Activated naive CD4-positive, alpha-beta T cell treated with anti-CD3 and anti-CD28 coated beads, Interleukin-2, amount 50 U/mL, for 72 hours (primary cell): ENCODE measurements at places on chromosomes 6 and 20. TPM values are rescaled to one million over a fixed set of nuclear protein-coding genes. Genes with fewer than 3 reads are reported as not detected.

DNA sequence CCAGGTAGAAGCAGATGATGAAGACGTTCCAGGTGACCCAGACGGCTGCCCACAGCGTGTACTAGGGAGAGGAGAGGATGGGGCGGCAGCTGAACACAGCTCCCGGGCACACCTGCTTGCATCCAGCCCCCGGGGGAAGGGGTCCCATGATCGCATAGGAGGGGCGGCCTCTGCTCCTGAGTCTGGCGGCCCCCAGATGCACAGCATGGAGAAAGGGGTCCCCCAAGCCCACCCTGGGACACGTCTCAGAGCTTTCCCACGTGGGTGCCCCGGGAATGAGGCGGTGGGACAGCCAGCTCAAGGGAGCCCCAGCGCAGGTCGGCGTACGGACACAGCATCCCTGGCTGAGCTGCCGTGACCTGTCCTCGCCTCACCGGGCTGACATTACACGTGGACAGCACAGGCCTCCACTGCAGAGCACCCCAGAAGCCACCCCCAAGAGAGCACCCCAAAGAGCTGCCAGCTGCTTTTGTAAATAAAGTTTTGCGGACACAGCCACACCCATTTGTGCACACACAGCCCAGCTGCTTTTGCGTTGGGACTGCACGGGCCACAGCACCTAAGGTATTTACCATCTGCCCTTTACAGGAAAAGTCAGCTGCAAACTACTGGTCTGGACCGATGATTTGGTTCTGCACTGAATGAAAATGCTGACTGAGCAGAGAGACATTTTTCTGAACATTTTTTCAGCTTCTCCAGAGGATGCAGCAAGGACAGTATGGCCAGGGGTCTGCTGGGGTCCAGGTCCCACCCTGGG is 5.2 kb downstream of the NKAIN4 start:
- DNase-seq, result no peak

DNA sequence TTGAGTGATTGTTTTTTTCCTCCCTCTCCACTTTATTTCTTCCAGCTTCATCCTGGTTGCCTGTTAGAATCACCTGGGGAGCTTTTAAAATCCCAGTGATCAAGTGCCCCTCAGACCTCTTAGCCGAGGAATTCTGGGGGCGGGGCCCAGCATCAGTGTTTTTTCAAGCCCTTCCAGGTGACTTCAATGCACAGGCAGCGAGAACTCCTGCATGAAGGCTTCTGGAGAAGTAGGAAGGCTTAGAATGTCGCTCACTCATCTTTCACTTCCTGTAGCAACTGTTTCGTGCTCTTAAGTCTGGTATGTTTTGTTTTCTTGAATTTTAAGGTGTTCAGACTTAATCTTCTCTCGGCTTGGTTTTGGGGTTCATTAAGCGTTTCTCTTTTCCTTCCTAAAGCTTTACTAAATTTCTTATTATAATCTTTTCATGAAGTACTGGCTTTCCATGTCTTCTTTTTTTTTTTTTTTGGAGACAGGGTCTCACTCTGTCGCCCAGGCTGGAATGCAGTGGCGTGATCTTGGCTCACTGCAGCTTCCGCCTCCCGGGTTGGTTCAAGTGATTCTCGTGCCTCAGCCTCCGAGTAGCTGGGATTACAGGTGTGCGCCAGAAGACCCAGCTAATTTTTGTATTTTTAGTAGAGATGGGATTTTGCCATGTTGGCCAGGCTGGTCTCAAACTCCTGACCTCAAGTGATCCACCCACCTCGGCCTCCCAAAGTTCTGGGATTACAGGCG is 30.9 kb upstream of the TULP1 start:
- no peak for DNase-seq

The BRPF3 gene
- 17.7 TPM for total RNA-seq

The PLEKHG1 gene
- total RNA-seq, result 3.0 TPM

The THBD gene
- total RNA-seq, result not detected

The CASS4 gene
- total RNA-seq, result 6.5 TPM

- DNase-seq, result no peak
Measured at GRCh38 chr20:52649727-52650126, 322.4 kb upstream of the TSHZ2 start.

The MYL9 gene
- 0.95 TPM for total RNA-seq

The SYNDIG1 gene
- total RNA-seq, result not detected

GRCh38 chr6:127267646-127268625 is 1.3 kb downstream of the RNF146 start:
- DNase-seq, result no peak

DNA sequence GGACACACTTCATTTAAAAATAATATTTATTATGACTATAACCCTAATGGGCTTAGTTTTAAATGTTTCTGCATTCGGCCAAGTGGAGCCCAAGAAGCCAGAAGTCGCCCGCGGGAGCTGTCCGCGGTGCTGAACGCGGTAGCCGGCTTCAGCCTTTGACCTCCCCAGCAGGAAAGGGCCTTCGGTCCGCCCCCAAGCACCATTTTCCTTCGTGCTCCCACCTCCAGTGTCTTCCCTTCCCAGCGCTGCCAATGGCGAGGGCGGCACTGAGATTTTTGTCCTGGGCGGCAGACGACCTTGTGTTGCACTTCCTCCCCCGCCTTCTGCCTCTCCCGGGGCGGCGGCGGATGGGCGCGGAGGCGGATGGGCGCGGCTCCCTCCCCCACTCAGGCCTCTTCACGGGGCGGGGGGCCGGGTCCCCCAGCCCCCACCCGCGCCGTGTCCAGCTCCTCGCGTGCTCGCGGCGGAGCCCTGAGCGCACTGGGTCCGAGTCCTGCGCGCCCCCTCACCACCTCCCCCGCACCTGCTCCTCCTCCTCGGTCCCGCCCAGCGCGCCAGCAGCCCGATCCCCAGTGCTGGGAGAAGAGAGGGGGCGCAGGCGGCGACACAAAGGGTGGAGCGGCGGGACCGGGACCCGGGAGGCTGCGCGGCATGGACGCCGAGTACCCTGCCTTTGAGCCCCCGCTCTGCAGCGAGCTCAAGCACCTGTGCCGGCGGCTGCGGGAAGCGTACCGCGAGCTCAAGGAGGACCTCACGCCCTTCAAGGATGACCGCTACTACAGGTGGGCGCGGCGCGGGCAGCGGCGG is 23.6 kb upstream of the TMEM181 start:
- DNase-seq, result peak; percentile 78

DNA sequence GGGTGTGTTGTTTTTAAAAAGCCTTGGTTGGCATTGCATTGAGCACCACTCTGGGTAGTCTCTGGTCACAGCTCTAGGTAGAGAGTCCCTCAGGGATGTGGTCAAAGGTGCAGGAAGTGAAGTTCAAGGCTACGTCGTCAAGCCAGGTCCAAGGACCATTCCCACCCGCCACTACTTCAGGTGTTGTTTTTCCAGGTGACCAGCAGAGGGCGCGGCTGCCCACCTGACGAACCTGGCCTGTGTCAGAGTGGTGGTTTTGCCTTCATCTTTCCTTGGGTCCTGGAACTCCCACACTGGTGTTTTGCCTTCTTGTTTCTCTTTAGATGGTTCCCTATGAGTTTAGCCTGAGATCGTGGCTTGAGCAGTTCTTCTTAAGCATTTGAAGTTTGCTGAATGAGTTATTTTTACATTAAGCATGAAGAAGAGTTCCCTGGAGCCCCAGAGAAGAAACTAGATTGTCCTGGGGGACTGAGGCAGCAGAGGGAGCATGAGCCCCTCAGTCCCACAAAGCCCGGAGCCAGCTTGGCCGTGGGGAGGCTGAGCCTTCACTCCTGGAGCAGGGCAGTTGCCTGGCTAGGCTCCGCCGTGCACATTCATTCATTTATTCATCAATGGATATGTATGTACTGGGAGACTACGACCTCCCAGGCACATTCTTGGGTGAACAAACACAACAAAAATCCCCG is 5.6 kb upstream of the PHACTR3 start:
- no peak for DNase-seq

The NHLRC1 gene
- total RNA-seq, result not detected

- DNase-seq, result no peak
Measured at GRCh38 chr20:7765221-7765620, 175.0 kb downstream of the HAO1 start.

The EFCAB8 gene
- total RNA-seq, result 0.70 TPM

DNA sequence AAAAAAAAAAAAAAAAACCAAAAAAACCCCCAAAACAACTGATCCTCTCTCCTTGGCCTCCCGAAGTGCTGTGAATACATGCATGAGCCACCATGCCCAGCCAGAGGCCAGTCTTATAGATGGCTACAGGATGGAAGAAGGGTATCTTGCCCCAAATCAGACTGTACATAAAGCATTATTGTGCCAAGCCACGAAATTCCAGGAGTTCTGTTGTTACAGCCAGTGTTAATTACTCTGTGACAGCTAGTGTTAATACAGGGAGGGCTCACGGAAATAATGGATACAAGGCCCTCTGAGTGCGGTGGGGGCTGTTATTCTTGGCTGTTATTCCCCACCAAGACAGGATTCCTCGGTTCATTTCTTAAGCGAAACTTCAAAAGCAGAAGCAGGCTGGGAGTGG is 1.4 kb upstream of the CLPSL2 start:
- no peak for DNase-seq

DNA sequence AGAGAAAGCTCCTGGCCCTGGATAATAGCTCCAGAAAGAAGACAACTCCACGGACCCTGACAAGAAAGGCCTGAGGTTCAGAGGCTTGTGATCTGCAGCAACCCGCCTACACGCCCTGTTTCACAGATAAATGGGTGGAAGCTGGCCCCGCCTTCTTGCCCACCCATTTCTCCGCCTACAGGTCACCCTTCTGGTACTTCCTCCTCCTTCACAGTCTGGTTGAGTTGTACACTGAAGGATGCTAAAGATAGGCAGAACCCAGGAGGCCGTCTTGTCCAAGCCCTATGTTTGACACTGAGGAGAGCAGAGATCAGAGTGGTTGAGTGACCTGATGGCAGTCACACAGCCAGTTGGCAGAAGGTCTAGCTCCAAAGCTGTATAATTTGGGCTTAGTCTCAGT is 34.2 kb upstream of the MDGA1 start:
- no peak for DNase-seq

DNA sequence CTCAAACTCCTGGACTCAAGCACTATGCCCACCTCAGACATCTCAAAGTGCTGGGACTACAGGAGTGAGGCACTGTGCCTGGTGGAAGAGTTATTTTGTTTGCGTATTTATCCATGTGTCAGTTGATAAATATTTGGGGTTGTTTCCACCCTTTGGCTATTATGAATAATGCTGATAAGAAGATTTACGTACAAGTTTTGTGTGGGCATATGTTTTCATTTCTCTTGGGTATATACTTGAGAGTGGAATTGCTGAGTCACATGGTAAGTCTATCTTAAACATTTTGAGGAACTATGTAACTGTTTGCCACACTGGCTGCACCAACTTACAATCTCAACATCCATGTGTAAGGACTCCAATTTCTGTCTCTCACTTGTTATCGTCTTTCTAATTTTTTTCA is 200.3 kb downstream of the RNGTT start:
- DNase-seq, result no peak

The CDKAL1 gene
- total RNA-seq, result 30.3 TPM

DNA sequence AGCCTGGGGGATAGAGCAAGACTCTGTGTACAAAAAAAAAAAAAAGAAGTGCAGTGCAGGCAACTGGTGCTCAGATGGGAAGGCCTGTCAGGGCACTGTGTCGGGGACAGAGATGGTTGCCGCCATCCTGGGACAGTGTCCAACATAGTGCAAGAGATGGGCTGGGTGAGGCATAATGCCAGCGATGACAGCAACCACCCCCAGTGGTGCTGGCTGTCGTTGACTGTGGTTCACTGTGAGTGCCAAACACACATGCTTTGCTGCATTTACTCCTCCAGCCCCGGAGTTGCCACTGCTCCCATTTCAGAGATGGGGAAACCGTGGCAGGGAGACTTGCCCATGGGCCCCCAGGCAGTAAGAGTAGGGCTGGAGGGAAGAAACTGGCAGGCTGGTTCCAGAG is 5.2 kb upstream of the C20orf203 start:
- no peak for DNase-seq

- DNase-seq, result no peak
Measured at GRCh38 chr20:58424218-58424969, 35.4 kb downstream of the VAPB start.
